ENCODE measurements at places on chromosomes 3 and 15.

GRCh38 chr15:70956201-70956995, 63.8 kb downstream of the LRRC49 start:
- no peak for DNase-seq

DNA sequence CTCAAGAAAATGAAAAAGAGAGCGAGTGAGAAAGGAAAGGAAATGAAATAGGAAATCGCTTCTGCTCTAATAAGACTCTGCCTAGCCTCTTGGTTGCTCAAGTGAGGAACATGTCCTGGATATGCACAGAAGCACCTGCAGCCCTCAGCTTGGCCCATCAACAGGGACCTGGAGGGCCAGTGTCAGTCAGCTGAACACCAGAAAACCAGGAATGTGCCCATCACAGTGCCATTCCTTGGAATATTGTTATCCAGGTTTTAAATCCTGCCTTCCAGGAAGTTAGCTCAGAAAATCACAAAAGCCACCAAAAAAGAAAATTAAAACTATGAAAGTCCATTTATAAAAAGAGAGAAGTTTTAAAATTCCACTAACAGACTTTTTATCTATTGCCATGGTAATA, 173.4 kb upstream of the TPM1 start:
- no peak for DNase-seq

DNA sequence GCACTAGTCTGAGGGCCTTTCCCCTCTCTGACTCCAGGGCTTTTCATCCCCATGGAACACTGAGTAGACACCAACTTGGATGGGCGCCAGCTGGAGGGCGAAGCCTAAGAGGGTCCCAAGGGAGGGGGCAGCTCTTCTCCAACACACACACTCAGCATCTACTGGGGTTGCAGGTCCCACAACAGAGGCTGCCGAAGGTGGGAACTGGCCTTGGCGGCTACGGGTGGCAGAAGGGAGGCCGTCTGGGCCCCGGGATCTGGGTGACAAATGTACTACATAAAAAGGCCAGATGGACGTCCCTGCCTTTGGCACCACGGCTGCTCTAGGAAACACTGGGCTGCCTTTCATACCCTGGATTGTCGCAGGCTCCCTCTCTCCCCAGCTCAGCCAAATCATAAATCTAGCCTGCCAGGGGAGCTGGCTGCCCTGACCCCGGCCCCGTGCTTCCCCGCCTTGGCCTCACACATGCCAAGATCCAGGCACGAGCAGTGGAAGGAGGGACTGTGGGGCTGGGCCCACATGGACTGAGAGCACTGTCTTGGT, 31.5 kb downstream of the SEMA5B start:
- peak; percentile 76 for DNase-seq

DNA sequence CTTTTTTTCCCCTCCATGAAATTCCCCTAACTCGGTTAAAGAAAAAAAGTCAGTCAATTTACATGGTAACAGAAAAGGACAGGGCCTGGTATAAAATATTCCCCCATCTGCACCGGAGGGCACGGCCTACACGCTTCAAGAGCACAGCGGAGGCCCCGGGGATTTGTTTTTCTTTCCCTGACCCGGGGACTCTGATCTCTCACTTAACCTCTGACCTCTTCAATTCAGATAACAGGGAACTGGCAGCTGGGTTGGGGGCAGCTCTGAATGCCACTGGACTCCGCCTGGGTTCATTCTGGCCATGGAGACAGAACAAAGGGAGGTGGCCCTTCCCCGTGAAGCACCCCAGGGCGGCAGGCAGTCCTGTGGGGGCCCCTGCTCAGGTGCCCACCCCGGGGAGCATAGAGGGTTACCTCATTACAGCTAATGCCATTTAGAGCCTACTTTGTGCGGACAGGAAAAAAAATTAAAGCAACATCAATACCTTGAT, 257.5 kb downstream of the SHQ1 start:
- no peak for DNase-seq

DNA sequence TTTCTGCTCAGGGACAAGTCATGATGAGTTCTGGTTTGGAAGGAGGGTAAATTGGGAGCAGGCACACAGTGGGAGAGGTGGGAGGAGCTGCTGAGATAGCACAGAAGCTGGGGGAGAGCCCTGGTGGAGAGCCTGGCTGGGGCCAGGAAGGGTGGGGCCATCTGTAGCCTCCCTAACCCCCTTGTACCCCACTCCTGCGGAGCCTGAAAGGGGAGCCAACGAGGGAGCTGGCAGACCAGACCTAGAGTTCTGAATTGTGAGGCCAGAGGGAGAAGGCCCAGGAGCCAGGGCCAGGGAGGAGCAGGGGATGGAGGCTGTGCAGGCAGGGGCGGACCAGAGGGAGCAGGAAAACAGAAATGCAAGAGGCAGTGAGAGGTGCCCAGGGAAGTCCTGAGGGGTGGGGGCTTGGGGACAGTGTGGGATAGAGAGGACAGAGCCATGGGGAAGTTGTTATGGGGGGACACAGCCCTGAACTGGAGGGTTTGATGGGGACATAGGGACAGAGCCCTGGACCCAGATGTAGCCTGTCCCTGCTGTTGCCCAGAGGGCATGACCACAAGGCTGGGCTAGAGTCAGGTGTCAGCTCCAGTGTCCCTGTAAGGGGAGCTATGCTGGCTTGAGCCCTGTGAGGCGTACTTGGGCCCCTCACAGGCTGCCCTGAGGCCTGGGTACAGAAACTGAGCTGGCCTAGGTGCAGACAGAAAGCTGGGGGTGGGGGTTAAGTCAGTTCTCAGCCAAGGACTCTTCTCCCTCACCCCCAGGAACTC, 1.2 kb downstream of the TMIE start:
- no peak for DNase-seq

DNA sequence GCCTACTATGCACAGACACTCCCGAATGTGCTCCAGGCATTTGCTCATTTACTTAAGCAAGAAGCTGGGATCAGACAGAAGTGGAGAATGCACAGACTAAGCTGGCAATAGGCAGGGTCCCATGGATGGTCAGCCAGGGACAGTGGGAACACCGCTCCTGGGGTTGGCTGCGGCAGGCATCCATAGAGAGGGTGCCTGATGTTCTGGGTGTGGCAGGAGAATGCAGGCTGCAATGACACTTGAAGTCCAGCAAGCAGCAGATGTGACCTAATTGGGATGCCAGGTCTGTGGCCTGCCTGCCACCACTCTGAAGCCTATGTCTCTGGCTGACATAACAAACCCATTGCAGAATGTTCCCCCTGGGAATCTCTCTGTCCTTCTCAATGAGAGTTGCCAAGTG, 40.2 kb upstream of the SLC6A11 start:
- DNase-seq = no peak

DNA sequence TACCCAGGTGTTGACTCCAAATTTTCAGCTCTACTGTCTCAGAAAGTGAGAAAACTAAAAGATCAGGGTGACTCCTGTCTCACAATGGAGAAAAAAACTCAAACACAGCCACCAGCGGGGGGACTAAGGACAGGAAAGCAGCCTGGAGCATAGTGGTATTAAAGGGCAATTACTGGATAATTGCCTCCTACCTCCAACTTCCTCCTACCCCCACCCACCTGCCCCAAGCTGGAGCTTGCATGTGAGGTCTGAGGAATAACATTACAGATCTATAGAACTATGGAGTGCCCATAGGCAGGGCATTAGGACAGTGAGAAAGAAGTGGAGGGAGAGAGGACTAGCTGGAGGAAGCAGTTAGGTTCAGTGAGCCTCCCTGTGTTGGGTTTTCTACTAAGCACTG, 2.7 kb upstream of the PCCB start:
- no peak for DNase-seq

DNA sequence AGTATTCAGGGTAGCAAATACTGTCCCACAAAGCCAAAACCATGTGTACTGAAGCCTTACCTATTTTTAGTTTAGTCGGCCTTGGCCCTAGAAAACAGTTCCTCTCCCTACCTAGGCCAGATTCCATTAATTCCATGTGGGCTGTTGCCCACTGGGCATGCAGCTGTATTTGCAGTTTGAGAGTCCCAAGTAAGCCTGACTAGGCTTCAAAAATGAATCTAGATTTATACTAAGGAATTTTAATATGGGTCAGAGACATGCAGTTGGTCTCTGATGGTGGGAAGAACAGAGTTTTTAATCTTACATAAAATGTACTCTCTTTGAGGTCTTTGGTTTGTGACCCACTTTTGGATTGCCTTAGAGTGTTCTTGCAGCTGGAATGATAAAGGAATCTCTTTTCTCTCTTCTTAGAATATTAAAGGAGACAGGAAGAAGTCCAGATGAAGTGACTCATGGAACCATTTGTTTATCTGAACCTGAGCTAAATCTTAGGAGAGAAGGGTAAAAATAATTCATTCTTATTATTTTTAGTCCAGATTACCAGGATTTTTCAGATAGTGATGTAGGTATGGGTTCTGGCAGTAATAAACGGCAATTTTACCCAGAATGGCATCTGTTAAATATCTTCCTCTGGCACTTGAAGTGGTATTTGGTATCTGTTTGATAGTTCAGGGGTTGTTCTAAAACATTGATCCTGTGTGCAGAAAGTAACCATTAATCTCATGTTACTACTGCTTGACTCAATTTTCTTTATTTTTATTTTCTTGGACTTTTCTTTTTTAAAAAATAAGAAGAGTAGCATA, 33.8 kb downstream of the GLCE start:
- DNase-seq = no peak

GRCh38 chr15:29452881-29453731, 183.5 kb upstream of the NSMCE3 start:
- DNase-seq = no peak

DNA sequence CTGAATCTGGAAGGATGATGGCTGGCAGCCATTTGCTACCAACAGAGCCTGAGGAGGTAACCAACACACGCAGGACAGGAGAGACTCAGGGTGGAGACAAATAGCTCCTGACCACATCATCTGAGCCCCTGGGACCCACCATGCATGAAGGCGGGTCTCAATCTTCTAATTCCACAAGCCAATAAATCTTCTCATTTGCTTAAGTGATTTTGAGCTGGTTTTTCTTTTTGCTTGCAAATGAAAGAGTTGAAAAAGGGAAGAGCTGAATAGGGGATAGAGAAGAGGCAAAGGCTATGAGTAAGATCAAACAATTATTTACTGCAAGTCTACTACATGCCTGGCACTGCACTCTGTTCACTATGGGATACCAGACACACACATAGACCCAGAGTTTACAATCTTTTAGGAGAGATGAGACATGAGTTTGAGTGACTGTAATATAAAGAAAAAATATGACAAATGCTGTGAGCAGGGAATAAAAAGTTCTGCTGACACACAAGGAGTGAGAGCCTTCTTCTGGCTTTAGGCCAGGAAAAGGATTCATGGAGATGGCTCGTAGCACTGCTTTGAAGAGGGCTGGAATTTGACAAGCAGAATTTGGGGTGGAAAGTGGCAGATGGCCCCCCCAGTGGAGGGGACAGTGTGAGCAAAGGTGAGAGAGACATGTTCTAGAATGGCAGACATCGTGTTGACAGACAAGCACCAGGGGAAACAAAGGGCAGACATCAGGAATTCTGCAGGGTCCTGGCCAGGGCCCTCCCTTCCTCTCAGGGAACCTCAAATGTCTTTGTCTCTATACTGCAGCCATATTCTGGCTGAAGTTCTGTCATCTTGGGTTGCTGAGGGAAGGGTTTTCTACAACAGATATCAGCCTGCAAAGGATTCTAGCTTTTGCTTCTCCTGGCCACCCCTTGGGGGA, 69.8 kb upstream of the WNT5A start:
- DNase-seq = no peak

DNA sequence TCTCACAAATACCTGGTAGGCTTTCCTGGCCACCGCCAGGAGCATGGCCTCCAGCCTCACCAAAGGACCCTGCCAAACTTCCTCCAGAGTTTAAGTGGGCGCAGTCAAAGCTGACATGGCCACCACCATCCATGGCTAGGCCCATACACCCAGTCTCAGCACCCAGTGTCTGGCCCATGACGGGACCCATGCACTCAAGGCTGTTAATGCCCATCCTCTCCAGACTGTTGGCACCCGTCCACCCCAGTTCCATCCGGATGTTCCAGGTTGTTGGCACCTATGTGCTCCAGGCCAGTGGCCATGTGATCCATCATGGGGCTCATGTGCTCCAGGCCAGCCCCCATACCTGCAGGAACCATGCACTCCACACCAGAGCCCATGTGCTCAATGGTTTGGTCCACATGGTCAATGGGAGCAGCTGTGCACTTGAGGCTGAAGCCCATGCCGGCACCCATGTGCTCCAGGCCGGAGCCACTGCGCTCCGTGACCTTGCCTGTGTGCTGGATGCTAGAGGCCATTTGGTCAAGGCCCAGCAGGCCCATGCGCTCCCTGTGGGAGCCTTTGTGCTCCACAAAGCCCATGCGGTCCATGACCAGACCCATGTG, 20.4 kb downstream of the CTDSPL2 start:
- DNase-seq = no peak

- DNase-seq = no peak
Measured at GRCh38 chr3:85007195-85008094, 48.7 kb downstream of the CADM2 start.

DNA sequence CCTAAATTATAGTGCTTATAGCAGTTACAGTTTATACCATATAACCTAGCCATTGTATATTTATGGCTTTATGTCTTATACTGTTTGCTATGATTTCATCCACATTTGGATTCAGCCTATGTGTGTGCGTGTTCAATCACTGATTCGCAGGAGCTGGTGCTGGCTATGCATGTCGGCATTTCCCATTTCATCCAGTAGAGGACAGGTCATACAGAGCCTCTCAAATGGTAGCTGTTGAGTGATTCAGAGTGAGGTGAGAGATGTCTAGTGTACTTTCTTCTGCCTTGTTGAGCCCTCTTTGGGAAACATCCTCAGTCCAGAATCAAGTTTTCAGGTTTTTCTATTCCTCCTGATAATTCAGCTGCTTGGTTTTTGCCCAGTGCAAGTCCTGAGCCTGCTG, 76.1 kb downstream of the FRMD4B start:
- no peak for DNase-seq

GRCh38 chr15:93042211-93042610, 46.8 kb downstream of the RGMA start:
- DNase-seq = no peak

DNA sequence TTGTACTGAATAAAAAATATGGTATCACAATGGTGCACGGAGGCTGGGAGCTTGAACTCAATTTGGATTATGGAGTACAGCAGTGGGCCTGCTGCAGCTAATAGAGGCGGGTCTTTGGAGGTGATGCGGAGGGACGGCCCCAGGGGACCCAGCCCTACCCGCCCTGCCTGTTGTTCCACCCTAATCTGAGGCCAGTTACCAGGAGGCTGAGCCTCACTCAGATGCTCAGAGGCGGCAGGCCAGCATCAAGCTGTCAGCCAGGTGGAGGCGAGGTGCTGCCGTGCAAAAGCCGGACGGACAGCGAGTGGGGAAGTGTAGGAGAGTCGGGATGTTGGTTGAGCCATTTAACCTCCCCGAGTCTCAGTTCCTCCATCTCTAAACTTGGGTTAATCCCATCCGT, 218.5 kb upstream of the RGMA start:
- DNase-seq = no peak
